ENCODE measurements at places on chromosomes 4 and X.

DNA sequence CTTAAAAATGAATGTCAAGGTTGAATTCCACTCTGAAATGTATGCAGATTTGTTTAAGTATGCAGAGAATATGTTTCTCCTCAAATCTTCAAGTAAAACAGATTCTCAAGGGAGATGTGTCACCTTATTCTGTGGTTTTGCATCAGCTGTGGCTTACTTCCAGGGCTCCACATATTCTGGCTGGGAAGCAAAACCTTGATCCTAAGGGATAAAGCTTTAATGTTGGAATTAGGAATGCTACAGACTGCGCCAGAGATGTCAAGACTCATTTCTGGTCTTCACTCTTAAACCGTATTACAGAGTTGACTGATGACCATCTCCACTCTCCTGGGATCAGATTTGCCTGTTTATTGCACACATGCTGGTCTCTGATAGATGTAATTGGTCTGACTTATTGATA is 143.9 kb upstream of the DIPK2B start:
- DNase-seq: peak; percentile 54

DNA sequence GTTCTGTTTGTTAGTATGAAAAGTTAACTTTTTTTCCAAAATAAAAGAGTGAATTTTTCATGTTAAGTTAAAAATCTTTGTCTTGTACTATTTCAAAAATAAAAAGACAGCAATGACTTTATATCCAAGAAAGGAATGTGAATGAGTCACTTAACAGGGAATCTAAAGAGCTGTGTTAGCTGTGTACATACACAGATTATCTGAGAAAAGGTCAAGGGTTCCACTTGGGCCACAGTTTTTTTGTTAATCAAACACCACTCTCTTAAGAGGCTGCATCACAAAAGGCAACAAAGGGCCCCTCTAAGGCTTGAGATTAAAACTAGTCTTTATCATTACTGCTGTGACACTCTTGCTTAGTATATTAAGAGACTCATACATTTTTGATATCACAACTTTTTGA is 82.1 kb downstream of the FIP1L1 start:
- peak; percentile 46 for DNase-seq

GRCh38 chr4:87881115-87881514 is 48.3 kb downstream of the MEPE start:
- no peak for DNase-seq

- no peak for DNase-seq
These were observed 302.4 kb upstream of the GIMD1 start for GRCh38 chr4:106670976-106671375.

GRCh38 chr4:174061026-174061425 is 222.4 kb downstream of the FBXO8 start:
- no peak for DNase-seq

- no peak for DNase-seq
These were observed 37.7 kb upstream of the VMA21 start for GRCh38 chrX:151359341-151359740.

GRCh38 chr4:143156853-143157252 is 27.9 kb upstream of the USP38 start:
- no peak for DNase-seq

GRCh38 chrX:49192722-49193328 is 6.7 kb upstream of the PRICKLE3 start:
- no peak for DNase-seq

DNA sequence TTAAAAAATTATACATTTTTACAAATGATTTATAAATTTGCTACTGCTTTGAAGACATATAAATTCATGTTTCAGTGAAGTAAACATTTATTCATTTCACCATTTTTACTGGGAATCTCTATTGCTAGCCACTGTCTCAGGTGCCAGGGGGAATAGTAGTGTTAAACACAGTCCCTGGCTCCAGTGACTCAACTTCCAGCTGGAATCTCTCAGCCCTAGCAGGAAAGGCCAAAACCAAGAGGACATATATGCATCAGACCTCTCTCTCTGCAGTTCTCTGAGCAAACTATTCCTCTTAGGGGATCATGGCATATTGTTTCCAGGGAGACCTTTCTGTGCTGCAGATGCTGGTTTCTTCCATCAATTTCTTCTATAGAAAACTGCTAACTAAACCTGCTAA is 1009.0 kb upstream of the LCORL start:
- DNase-seq: no peak

- no peak for DNase-seq
These were observed 60.7 kb downstream of the WFS1 start for GRCh38 chr4:6330384-6330767.

DNA sequence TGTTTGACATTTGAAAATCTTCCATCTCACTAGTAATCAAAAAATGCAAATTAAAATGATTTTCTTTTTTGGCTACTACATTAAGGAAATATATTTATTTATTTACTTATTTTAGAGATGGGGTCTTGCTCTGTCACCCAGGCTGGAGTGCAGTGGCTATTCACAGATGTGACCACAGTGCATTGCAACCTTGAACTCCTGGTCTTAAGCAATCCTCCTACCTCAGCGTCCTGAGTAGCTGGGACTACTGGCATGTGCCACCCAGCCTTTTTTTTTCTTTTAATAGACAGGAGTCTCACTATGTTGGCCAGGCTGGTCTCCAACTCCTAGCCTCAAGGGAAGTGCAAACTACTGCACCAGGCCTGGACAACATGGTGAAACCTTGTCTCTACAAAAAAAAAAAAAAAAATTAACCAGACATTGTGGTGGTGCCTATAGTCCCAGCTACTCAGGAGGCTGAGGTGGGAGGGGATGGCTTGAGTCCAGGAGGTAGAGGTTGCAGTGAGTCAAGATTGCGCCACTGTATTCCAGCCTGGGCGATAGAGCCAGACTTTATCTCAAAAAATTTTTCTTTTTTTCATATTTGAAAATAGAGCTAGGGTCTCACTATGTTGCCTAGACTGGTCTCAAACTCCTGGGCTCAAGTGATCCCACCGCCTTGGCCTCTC is 4.4 kb upstream of the SMIM14 start:
- no peak for DNase-seq

All from foreskin fibroblast (primary cell).